ENCODE measurements at places on chromosomes 12 and 14.
A peak's percentile ranks its signal among the peaks of the same experiment; 100 is the strongest.

DNA sequence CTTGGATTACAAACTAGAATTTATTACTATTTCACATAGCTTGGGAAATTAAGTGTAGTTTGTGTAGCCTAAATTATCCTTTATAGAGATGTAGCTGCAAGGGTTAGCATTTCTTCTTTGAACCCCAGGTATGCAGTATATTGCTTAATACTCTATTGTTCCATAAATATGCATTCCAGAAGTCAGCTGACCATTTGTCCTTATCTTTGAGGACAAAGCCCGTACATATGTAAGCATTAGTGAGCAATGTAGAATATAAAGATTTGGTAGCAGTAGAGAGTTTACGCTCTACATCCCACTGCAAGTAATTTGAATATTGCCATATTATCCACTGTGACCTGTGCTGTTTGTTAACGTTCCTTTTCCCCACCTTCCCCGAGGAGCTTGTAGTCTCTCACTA is 26.9 kb downstream of the PPM1A start:
- no peak for DNase-seq

- DNase-seq = no peak
Measured at GRCh38 chr12:130367003-130367402, 29.3 kb downstream of the PIWIL1 start.

- no peak for DNase-seq
Measured at GRCh38 chr12:56614627-56615026, 15.5 kb downstream of the BAZ2A start.

DNA sequence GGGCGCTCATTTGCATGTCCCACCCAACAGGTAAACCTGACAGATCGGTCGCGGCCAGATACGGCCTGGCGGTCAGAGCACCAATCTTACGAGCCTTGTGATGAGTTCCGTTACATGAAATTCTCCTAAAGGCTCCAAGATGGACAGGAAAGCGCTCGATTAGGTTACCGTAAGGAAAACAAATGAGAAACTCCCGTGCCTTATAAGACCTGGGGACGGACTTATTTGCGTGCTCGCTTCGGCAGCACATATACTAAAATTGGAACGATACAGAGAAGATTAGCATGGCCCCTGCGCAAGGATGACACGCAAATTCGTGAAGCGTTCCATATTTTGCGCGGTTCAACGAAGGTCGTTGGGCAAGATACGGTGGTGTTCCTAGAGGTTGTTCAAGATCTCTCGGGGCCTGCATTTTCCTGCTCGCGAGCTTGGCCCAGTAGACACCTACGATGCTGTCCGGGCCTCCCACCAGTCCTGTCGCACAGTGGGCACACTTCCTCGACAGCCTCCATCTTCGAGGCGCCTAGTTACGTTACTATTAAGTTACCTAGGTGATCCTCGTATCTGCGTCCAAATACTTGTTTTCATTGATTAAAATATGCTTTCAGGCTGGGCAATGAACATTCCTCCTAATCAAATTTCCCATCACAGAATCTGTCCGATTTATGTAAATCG is at the start of gene RNU6-7:
Gene RNU6-7, plus strand, starts transcription at position 230 of the 675 bp plus-strand sequence.
- DNase-seq = peak; percentile 53

GRCh38 chr12:40336573-40337199 is 111.9 kb downstream of the LRRK2 start:
- no peak for DNase-seq

- DNase-seq = no peak
Measured at GRCh38 chr12:63790608-63790945, 10.9 kb downstream of the RXYLT1 start.

GRCh38 chr12:22880807-22881206 is 255.8 kb downstream of the ETNK1 start:
- DNase-seq = no peak

- no peak for DNase-seq
Measured at GRCh38 chr12:97681612-97682504, 219.3 kb downstream of the RMST start.

- DNase-seq = no peak
Measured at GRCh38 chr12:31346267-31346666, 20.3 kb upstream of the SINHCAF start.

GRCh38 chr14:92922883-92923743 is at the start of gene CHGA:
TSS of gene CHGA (plus strand) at chr14:92923150. CDS start at chr14:92923360, 210 bp downstream.
- peak; percentile 29 for DNase-seq

GRCh38 chr14:26811756-26812305 is 214.0 kb upstream of the NOVA1 start:
- DNase-seq = no peak

DNA sequence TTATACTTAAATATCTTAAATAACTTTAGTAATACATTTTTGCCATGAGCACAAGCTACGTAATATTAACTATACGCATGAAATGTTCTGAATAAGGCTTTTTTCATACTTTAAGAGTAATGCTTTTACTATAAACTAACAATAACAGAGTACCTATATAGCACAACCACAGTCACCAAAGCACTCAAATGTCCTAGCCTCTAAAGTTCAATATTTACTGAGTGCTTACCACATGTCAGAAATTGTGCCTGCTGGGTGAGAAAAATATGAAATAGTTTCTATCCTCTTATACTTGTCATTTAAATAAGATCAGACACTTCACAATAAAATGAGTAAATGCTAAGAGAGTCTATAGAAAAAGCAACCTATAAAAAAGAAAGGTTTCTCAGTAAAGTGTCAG is 83.1 kb downstream of the SH2B3 start:
- DNase-seq = no peak

DNA sequence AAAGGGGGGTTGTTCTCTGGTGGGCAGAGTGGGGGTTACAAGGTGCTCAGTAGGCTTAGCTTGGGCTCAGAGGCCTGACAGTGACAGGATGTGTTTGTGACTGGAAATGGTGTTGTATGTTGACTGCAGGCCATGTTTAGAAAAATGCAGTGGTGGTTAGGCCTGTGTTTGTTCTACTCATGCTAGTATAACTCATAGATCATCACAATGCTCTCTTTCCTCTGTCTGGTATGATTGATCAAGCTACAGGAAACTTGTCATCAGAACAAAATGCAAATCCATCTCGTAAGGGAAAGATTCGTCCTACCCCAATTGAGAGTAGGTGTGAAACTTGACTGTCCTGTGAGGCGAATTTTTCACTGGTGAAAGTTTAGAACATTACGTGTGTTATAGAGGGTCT is 11.8 kb downstream of the TPH2 start:
- DNase-seq = no peak

- no peak for DNase-seq
Measured at GRCh38 chr12:96456265-96456974, 33.0 kb upstream of the CFAP54 start.

DNA sequence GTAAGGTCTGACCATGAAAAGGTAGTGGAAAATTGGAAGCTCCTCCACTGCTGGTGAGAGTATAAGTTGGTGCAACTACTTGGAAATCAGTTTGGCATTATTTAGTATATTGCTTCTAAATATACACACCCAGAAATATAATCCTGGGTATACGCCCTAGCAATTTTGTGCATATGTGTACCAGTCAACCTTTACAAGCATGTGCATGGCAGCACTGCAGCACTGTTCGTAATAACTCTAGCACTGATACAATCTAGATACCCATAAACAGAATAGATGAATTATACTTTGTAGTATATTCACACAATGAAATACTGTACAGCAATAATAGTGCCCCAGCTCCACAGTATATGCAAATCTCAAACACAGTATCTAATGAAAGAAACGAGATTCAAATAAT is 265.9 kb downstream of the EMP1 start:
- DNase-seq = no peak

- DNase-seq = no peak
Measured at GRCh38 chr12:54033106-54033979, 493 bp downstream of the HOXC5 start.

GRCh38 chr14:56195223-56195622 is 77.0 kb downstream of the PELI2 start:
- DNase-seq = no peak

- DNase-seq = no peak
Measured at GRCh38 chr12:56205445-56205844, 16.2 kb upstream of the SMARCC2 start.

DNA sequence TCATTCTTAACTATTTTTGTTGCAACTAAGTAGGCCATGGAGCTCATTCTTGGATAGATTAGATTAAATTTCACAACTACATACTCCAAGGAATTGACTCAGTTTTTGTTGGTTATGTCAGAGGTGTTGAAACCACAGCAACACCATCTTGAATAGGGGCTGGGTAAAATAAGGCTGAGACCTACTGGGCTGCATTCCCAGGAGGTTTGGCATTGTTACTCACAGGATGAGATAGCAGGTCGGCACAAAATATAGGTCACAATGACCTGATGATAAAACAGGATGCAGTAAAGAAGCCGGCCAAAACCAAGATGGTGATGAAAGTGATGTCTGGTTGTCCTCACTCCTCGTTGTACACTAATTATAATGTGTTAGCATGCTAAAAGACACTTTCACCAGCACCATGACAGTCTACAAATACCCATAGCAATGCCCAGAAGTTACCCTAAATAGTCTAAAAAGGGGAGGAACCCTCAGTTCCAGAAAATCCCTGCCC is 20.9 kb downstream of the DMAC2L start:
- DNase-seq = no peak

DNA sequence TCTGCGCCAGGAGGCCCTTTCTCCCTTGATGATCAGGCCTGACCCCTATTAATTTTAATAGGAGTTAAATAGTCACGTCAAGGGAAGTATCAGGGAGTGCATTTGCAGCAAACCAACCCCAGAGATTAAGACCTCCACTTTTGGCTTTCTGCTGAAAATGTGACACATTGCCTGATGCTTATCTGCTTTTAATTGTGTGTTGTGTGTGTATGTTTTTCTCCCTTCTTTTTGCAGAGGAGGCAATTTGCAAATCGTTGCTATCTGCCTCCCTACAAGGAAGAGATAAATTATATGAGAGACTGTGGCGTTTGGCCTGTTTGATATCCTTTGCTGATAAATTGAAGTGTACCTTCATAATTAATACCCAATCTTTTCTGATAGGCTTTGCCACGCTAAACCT is 822.9 kb downstream of the VRK1 start:
- DNase-seq = peak; percentile 39

- no peak for DNase-seq
Measured at GRCh38 chr14:32014057-32014456, 63.0 kb upstream of the ARHGAP5 start.

GRCh38 chr14:97888331-97888730 is 1091.1 kb downstream of the VRK1 start:
- DNase-seq = no peak

- DNase-seq = no peak
Measured at GRCh38 chr14:31884776-31885379, 192.2 kb upstream of the ARHGAP5 start.

- no peak for DNase-seq
Measured at GRCh38 chr12:18439541-18439940, 178.2 kb downstream of the PIK3C2G start.

DNA sequence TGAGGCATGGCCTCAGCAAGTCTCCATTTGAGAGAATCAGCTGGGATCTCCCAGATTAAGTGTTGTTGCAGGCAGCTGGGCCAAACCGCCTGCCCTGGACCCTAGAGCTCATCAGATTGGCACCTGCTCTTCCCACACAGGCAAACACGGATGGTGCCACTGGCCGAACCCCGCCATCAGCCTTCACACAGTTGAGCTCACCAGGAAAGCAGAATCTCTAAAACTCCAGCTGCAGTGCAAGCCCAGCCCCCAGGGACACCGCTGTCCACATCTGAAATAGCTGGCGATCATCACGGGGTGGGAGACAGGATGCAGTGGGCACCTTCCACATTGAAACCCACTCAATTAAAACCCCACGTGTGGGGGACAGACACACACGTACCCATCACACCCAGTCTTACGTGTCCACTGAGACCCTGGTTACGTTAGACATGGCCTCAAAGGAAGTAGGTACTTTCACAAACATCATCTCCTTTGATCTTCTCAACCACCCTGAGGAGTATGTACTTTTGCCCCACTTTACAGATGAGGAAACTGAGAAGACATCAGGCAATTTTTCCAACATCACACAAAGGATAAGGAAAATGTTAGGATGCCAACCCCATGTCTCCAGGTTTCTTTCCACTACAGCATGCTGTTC is 88.8 kb downstream of the SINHCAF start:
- no peak for DNase-seq

GRCh38 chr12:50187084-50187900 is 20.1 kb upstream of the CERS5 start:
- DNase-seq = no peak

GRCh38 chr12:6549684-6550151 is 6.1 kb downstream of the IFFO1 start:
- no peak for DNase-seq

- peak; percentile 18 for DNase-seq
Measured at GRCh38 chr12:104733717-104734175, 224.3 kb downstream of the SLC41A2 start.

GRCh38 chr14:56905282-56905681 is 95.0 kb upstream of the OTX2 start:
- no peak for DNase-seq

- DNase-seq = no peak
Measured at GRCh38 chr12:59867055-59867454, 271.2 kb downstream of the SLC16A7 start.

- no peak for DNase-seq
Measured at GRCh38 chr14:89508863-89509262, 91.8 kb upstream of the FOXN3 start.

DNA sequence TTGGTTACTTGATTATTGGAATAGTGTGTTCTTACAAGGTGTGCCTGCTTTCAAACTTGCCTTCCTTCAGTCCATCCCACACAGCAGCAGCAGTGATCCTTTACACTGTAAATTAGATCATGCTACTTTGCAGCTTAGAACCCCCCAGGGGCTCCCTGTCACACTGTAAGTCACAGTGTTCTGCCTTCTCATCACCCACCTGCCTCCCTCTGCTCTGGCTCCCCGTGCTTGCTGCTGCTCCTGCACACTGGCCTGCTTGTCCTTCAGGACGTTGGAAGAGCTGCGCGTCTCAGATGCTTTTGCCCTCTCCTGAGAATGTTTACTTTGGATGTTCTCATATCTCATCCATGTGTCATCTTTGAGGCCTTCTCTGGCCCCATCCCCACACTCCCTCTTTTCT is 27.3 kb downstream of the ZC3H14 start:
- DNase-seq = no peak

- DNase-seq = no peak
Measured at GRCh38 chr12:50569321-50569720, 64.5 kb downstream of the DIP2B start.

- no peak for DNase-seq
Measured at GRCh38 chr12:47967461-47968321, 4.3 kb downstream of the TMEM106C start.

- DNase-seq = peak; percentile 61
Measured at GRCh38 chr12:89353823-89354611, 1.7 kb upstream of the DUSP6 start.

DNA sequence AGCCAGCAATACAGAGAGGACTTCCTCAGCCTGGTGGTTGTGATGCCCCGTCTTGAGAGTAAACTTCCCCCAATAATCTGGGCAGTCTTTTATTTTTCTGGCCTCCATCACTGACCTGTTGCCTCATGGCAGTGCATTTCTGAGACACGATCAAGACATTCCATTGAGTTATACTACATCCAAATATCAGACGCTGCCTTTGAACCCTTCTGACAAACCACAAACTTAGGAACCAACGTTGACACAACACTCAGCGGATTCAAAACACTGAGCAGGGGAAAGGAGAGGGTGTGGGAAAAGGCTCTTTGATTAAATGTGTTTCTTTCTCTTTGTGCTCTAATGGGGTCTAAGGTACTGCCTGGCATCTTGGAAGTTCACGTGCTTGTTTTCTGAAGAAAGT is 100.7 kb upstream of the TBX5 start:
- DNase-seq = no peak

- DNase-seq = no peak
Measured at GRCh38 chr12:116455540-116456329, 103.4 kb upstream of the MAP1LC3B2 start.
